Brain pericyte (primary cell): ENCODE measurements at places on chromosomes 1 and 21.

DNA sequence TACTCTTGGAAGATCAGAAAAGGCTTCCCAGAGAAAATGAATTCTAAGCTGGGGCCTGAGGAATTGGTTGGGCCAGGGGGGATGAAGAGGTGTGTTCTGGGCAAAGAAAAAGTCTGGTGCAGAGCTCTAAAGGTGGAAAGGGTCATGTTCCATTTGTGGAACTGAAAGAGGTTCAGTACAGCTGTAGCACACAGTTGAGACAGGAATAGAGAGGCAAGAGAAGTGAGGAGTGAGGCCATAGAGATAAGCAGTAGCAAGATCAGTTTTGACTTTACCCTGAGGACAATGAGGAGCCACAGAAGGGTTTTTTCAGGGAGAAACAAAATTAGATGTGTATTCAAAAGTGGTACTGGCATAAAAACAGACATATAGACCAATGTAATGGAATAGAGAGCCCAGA is 30.3 kb upstream of the MUTYH start:
- DNase-seq = no peak

- DNase-seq = no peak
Observed at GRCh38 chr1:41175546-41175945, 66.6 kb downstream of the SCMH1 start.

- DNase-seq = no peak
Observed at GRCh38 chr1:8284127-8284526, 33.8 kb upstream of the SLC45A1 start.

DNA sequence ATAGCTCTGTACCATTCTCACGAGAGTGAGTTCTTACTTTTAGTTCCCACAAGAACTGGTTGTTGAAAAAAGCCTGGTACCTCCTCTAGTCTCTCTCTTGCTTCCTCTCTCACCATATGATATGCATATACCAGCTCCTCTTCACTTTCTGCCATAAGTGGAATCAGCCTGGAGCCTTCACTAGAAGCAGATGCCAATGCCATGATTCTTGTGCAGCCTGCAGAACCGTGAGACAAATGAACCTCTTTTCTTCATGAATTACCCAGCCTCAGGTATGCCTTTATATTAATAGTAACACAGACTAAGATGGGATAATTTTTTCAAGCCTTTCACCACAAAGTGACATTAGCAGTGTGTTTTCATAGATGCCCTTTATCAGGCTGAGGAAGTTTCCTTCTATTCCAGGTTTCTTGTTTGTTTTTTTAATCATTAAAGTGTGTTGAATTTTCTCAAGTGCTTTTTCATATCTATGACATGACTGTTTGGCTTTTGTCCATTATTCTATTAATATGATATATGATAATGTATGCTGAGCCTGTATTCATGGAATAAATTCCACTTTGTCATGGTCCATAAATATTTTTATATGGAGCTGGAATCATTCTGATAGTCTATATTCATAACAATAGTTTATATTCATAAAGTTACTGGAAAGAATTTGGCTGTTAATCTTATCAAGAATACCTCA is 40.7 kb upstream of the C1orf185 start:
- no peak for DNase-seq

DNA sequence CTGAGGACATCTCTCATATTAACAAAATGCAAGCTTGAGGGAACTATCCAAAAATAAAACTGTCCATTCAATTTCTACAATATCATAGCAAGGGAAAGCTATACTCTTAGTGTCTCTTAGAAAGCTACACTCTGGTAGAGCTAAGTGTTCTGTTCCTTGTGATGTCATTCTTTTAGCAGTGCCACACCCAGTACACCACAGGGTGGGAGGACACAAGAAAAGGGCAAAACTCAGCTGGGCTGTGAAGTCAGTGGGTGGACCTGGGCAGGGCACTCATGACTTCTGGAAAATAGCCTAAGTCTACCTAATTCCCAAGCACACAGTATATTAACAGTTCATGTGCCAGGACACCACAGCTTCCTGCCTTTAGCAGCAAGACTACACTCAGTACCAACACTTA is 42.2 kb upstream of the TNFSF4 start:
- DNase-seq = no peak

GRCh38 chr1:221497046-221497445 is 244.8 kb downstream of the DUSP10 start:
- no peak for DNase-seq

GRCh38 chr21:42829954-42830353 is 49.4 kb downstream of the WDR4 start:
- no peak for DNase-seq
